ENCODE measurements at places on chromosomes 11 and 22.

DNA sequence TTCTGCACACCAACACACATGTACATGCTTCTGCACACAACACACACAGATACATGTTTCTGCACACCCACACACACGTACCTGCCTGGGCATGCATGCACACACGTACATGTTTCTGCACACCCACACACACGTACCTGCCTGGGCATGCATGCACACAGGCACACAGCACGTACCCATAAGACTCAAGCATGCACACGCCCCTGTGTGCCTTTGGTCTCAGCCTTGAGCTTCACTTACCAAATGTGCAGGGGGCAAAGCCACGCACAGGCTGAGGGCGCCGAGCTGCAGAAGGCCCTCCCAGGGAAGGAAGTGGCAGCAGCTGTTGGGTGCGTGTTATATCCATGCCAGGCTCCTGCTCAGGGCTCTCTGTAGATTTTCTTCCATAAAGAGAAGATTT, 34.7 kb upstream of the SMIM38 start:
- DNase-seq = no peak

DNA sequence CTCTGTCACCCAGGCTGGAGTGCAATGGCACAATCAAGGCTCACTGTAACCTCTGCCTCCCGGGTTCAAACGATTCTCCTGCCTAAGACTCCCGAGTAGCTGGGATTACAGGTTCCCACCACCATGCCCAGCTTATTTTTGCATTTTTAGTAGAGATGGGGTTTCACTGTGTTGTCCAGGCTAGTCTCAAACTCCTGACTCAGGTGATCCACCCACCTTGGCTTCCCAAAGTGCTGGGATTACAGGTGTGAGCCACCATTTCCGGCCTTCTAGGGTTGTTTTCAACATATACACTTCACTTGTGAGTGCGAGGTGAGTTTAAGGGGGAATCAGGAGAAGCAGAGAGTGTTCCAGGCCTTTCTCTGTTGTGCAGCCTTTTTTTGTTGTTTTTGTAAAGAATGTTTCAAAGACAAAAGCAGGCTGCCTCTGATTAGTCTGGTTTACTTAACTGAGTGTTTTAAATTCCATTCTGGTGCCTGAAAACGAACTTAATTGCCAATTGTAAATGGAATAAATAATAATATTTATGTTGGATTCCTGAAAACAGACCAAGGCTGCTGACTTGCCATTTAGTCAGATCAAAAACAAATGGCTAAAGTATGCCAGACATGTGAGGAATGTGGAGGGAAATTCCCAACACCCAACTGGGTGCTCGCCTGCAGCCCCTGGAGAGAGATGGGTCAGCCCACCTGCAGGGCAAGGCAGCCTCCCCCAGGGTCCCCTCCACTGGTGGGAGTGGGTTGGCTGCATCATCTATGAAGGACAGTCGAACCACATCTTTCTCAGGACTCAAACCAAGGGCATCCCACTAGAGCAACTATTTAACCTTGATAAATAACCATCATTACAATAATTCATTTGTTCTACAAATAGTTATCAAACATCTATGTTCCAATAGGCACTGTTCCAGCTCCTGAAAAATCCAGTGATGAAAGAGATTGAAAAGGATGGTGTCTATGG, 4.6 kb upstream of the RANGAP1 start:
- peak; percentile 93 for DNase-seq

GRCh38 chr22:35307372-35307771, 7.7 kb downstream of the TOM1 start:
- no peak for DNase-seq

DNA sequence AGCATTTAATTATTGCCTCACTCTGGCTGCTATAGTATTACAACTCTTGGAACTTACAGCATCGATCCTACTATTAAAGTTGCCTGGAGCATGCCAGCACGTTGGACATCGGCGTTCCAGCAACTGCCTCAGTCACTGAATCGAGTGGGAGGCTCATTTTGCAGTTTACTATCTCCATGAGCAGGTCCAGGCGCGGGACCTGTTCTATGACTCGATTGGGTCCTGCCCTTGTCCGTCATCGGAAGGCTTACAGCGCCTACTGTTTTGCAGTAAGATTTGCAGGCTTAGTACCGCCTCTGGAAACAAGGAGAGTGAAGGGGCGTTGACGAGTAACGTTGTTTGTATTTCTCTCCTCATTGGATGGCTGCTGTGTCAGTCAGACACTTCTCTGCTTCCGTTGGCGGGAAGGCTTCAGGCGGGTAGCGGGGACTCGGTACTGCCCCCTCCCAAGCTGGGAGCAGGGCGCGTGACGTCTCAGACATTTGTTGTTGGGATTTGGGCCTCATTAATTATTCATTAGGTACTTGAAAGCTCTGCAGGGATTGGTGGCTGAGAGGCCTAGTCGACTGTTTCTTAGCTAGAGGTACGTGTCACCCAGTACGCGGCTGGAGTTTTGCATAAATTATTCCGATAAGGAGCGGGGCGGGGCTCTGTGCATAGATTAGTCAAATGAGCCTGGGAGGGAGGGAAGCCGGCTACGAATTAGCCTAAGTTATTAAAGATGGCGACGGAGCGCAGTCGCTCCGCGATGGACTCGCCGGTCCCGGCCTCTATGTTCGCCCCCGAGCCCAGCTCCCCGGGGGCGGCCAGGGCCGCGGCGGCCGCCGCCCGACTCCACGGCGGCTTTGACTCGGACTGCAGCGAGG, at the start of gene GTPBP1:
Gene GTPBP1 (plus strand): TSS at position 710 of the 866 bp plus-strand sequence. CDS start 12 bp downstream, at position 722.
- DNase-seq = peak; percentile 100

GRCh38 chr11:11481371-11481770, 128.3 kb upstream of the CSNK2A3 start:
- no peak for DNase-seq

DNA sequence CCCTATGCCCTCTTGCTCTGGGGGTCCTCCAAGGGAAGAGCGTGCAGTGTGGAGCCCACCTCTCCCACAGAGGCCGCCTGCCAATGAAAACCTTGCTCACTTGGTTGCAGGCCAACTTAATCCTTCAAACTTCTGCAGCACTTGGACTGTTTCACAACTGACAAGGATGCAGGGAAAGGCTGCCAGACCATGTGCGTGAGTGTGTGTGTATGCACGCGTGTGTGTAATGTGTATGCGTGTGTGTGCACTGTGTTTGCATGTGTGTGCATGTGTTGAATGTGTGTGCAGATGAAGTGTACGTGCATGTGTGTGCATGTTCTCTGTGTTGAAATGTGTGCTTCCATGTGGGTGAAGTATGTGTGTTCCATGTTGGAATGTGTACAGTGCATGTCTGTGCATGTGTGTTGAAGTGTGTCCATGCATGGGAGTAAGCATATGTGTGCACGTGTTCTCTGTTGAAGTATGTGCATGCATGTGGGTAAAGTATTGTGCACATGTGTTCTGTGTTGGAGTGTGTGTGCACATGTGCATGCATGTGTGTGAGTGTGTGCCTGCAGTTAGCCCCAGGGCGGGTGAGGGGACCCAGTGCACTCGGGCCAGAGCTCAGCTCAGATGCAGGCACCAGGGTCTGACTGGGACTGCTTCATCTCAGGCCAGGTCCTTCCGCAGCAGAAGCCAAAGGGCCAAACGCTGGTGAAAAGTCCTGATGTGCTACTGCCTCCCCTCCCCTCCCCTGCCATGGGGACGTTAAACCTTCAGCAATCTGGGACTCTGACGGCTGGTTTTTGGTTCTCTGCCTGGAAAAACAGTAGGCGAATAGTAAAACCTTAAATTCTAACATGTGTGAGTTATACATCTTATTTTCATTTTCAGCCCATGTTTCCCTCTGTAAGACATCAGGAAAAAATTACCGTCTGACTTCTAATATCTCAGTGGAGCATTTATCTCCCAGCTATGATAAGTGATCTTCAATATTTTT, 72.0 kb downstream of the FLI1 start:
- DNase-seq = peak; percentile 77

DNA sequence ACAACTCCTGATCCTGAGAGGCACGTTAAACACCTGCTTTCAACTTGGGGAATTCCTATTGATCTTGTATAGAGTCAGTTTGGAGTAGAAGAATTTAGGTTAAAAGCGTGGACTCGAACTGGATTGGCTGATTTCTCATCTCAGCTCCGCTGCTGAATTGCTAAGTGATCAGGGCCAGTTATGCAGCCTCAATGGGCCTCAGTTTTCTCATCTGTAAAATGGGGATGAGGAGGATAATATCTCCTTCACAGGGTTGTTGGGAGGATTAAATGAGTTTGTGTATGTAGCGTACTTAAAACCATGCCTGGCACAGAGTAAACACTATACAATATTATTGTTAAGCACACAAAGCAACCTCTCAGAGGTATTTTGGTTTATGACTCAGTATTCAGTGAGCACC, 53.2 kb upstream of the HEPHL1 start:
- no peak for DNase-seq

DNA sequence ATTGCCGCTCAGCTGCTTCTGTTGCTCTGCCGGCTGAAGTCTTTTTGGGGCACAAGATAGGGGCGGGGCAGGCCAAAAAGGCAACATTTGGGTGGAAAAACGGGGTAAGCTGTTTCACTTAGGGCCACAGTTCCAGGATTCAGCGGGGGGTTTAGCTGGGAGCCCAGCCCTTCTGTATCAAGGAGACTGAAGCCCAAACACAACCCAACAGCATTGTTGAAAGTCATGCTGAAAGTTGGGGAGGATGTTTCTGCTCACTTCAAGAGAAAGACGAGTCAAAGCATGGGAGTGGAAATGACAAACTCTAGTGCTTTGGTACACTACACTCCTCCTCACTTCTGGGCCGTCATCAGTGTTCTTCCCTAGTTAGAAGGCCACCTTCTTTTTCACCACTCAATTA, 56.1 kb upstream of the GNAZ start:
- no peak for DNase-seq

GRCh38 chr22:27913162-27913741, 5.8 kb downstream of the PITPNB start:
- DNase-seq = no peak

DNA sequence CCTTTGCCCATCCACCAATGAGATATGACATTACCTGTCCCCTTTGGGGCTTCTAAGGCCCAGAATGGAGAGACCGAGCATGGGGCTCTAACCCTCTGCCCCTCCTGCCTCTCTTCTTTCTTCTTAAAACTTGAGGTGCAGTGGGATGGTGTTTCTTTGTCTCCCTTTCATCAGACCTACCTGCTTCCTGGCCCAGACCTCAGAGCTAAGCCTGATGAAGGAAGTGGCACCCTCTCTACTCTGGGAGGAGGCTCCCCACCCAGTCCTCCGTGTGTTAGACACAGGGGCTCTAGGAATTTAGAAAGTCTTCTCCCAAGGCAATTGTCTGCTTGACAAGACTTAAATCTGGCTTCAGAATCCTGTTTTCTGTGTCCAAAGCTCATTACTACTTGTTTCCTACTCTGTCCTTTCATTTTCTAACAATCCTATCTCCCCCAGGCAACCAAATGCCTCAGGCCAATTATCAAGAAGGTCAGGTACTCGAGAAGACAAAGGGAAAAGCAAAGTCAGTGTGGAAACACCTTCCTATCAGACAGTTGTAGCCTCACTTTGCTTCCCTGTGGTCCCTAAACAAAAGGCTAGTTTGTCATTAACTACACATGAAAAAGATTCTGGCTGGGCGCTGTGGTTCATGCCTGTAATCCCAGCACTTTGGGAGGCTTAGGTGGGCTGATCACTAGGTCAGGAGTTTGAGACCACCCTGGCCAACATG, 20.3 kb upstream of the PARVA start:
- no peak for DNase-seq

DNA sequence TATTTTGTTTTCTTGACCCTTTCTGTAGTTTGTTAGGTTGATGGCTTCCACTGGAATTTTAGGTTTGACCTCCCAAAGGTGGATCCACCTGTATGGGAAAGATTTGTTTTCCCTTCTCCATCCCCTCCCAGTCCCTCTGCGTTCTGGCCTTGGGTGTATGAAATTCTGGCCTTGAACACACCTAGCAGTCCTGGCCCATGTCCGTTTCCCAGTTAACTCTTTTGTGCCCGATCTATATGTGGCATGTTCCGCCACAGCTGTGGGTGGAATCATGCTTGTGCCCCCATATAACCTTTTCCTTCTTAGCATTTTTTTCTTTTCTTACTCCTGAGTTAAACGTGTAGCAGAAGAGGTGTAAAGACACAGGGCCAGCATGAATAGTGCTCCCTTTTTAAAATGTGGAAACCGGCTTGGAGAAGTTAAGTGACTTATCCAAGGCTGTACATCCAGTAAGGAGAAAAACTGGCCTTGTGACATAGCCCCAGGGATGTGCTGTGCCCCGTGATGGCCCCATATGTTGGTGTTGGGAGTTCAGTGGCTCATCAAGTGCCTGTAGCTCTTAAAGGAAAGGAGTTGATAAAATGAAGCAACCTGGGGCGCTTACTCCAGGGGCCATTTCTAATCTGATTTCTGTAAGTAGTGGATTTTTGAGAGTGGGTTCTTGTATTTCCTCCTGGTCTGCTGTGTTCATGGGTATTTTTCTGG, 39.3 kb downstream of the ZNRF3 start:
- no peak for DNase-seq

- DNase-seq = no peak
Measured at GRCh38 chr11:96290031-96290430, 53.0 kb downstream of the MAML2 start.

- no peak for DNase-seq
Measured at GRCh38 chr22:20271114-20271994, 3.2 kb upstream of the RTN4R start.

GRCh38 chr11:127050186-127050585, 49.6 kb upstream of the KIRREL3 start:
- no peak for DNase-seq

GRCh38 chr11:128732471-128733277, 38.8 kb downstream of the FLI1 start:
- DNase-seq = no peak

- DNase-seq = peak; percentile 60
Measured at GRCh38 chr11:102309621-102310541, 7.4 kb upstream of the BIRC3 start.

GRCh38 chr11:64791781-64792291, 11.2 kb downstream of the MAP4K2 start:
- no peak for DNase-seq

DNA sequence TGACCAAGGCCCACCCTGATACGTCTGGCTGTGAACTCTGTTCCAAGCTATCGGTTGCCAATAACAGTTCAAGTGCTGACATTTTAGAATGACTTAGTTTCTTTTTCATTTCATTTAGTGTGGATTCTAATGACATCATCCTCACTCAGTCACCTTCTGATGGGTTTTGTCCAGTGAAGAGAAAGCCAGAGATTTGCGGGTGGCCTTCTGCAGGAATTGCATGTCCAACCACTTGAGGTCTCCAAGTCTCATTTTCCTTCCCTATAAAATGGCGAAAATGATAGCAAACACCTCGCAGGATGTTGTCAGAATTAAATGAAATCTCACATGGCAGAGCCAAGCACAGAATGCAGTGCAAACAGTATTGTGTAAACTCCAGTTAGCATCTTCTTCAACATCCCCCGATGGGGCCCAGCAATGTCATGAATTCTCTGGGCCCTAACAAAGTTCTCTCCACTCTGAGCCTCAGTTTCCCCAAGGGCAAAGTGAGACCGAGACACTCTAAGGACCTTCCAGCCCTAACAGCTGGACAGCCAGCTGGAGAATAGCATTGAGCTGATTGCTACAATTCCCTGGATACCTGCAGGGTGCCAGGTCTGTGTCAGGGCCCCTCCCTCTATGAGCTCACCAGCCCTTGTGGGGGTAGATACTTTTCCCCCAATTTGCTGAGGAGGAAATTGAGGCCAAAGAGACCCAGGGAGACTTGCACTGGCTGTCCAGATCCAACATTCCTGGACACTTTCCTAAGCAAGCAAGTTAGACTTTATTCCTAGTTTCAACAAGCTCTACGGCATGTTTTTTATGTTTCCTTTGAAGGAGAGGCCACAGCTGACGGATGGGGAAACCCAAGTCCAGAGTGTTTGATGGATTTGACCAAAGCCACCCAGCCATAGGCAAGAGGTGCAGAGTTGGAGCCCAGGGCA, 286.7 kb downstream of the MN1 start:
- no peak for DNase-seq

All from fibroblast of skin of abdomen (primary cell).